Glomerular endothelial cell (primary cell): ENCODE measurements at places on chromosomes 6 and 20. TPM values are rescaled to one million over a fixed set of nuclear protein-coding genes. Genes with fewer than 3 reads are reported as not detected.

FOXS1 gene
- total RNA-seq = 0.82 and 1.6 TPM in 2 replicates

FRK gene
- 0.06 and 0.53 TPM in 2 replicates for total RNA-seq

SDCBP2 gene
- total RNA-seq = 3.2 and 4.4 TPM in 2 replicates

- peak; percentile 5 for DNase-seq
Measured at GRCh38 chr20:41411391-41411847, 44.8 kb upstream of the EMILIN3 start.

OXT gene
- total RNA-seq = not detected in 2 replicates

- no peak for DNase-seq
Measured at GRCh38 chr20:17108896-17109295, 117.9 kb upstream of the PCSK2 start.

LY6G6F gene
- total RNA-seq = not detected in 2 replicates

PAK5 gene
- not detected in 2 replicates for total RNA-seq

DNA sequence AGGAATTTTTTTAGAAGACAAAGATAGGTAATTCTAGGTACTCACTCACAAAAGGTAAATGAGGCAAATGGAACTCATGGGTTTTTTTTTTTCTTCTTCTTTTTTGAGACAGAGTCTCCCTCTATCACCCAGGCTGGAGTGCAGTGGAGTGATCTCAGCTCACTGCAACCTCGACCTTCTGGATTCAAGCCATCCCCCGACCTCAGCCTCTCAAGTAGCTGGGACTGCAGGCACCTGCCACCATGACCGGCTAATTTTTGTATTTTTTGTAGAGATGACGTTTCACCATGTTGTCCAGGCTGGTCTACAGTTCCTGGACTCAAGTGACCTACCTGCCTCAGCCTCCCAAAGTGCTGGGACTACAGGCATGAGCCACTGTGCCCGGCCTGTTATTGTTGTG is 126.1 kb downstream of the LRRC1 start:
- no peak for DNase-seq

- DNase-seq = no peak
Measured at GRCh38 chr6:27886073-27886472, 26.1 kb downstream of the OR2B2 start.

SNX21 gene
- 24.7 and 26.3 TPM in 2 replicates for total RNA-seq

SUN5 gene
- total RNA-seq = not detected in 2 replicates

RUNX2 gene
- total RNA-seq = 4.3 and 5.1 TPM in 2 replicates

MAS1L gene
- not detected in 2 replicates for total RNA-seq

SLC32A1 gene
- not detected in 2 replicates for total RNA-seq

GLP1R gene
- total RNA-seq = not detected in 2 replicates

- no peak for DNase-seq
Measured at GRCh38 chr6:37618916-37619590, 78.6 kb downstream of the MDGA1 start.

EXOC2 gene
- total RNA-seq = 36.5 and 40.4 TPM in 2 replicates

- no peak for DNase-seq
Measured at GRCh38 chr6:98828941-98829411, 5.4 kb upstream of the POU3F2 start.

GRCh38 chr6:106086814-106087175 is 659 bp downstream of the PRDM1 start:
- no peak for DNase-seq

SNX9 gene
- 59.4 and 72.3 TPM in 2 replicates for total RNA-seq

DNA sequence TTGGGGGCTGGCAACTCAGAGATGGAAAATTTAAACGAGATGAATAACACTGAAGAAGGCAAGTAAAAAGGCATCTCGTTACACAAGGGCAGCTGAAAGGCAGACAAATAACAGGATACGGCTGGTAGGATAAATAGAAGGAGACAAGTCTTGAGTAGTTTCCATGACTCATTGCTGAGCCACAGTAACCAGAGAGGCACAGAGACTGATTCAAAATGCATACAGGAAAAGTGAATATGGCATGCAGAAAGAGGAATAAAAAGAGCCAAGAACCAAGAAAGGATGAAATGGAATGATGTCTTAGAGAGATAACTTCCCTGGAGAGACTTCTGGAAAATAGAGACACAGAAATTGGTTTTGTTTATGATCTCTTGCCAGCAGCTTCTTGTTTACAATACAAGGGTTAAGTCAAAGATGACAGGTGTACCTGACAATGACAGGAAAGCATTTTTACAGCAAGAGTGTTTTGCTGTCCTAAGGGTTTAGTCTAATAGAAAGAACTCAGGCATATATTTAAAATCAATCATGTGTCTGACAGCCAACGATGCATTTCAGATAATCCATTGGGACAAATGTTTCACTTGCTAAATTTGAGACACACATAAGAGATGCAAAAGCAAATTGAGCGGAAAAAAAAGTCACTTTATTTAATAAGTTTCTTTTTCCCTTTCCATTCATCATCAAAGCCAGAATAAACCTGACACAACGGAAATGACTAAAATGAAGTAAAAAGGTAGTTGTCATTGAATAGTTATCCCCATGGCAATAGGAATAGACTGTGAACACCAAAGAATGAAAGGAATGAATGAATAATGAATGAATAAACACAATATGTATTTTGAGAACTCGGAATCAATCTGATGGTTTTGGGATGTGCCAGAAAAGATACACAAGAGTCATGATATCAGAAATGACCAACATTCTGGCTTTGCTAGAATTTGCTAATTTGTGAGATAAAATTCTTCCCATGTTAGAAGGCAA is 68.0 kb upstream of the KCNQ5 start:
- no peak for DNase-seq

DNA sequence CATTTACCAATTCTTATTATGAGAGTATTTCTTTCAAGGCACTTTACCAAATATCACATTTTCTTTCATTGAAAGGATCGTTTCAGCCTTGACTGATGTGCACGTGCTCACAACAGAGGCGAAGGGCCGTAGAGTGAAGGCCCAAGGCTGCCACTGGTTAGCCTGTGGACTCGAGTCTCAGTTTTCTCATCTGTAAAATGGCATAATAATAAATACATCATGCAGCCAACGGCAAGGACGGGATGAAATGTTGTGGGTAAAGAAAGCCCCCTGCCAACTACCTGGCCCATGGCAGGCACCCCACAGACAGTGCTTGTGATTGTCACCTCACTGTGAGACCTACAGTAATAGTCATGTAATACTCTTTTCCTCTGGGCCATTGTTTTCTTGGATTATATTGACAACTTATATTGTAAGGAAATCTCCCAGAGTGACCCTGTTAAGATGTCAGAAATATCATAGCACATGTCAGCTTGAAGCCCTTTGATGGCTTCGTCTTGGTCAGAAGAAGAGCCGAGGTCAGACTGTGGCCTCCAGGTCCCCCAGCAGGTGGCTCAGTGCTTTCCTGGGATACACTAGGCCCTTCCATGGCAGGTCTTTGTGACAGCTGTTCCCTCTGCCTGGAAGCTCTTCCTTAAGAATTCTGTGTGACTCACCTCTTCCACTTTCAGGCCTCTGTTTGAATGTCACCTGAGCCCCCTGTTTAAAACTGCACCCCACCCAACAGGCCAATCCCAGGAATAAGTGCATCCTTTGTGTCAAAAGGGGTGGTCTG is 36.3 kb downstream of the FAM50B start:
- DNase-seq = no peak

GRCh38 chr6:146856296-146856695 is 257.5 kb downstream of the ADGB start:
- DNase-seq = no peak

MUC21 gene
- total RNA-seq = not detected in 2 replicates

- no peak for DNase-seq
Measured at GRCh38 chr6:84769306-84769705, 4.9 kb upstream of the TBX18 start.

FAM184A gene
- 0.34 and 0.76 TPM in 2 replicates for total RNA-seq

GRCh38 chr20:36315545-36316351 is 9.6 kb downstream of the DLGAP4 start:
- no peak for DNase-seq

BPIFB4 gene
- total RNA-seq = not detected in 2 replicates

GRCh38 chr6:101926149-101926925 is 532.8 kb downstream of the GRIK2 start:
- no peak for DNase-seq

- DNase-seq = no peak
Measured at GRCh38 chr6:148689168-148689567, 57.7 kb upstream of the UST start.

PDE7B gene
- total RNA-seq = 17.0 and 37.7 TPM in 2 replicates

DNA sequence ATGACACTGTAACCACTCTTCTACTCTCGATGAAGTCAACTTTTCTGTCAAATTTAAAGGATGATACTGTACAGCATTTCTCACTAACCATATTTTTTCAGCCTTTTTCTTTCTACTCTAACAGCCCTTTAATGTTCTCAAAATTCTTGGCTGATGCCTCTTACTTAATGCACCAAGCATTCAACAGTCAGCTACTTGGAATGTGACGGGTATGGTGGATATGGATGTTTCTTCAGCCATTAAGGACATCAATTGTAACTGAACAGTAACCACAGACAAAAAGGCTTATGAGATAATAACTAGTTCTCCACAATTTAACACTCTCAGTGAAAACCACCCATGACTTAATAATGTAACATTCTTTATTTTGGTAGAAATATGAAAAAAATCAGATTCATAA is 467.2 kb upstream of the ZNF337 start:
- DNase-seq = no peak

DNA sequence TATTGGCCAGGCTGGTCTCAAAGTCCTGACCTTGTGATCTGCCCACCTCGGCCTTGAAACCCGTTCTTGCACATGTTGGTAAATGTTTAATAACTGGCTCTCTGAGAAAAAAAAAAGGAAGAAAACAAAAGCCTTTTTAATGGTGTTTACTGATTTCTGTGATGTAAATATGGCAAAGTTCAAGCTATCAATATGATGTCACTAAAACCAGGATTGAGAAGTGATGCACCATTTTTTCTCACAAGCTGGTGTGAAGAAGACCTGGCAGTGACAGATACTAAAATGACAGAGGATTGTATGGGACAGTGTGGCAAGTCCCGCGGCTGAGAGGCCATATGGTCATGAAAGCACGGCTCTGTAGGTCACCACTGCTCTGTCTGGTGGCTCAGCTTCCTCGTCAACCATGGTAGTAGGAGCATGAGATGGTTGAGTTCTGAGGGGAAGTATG is 196.3 kb upstream of the SUPT3H start:
- DNase-seq = no peak

MUC22 gene
- not detected in 2 replicates for total RNA-seq

GRCh38 chr6:105733556-105734162 is 330.8 kb upstream of the PREP start:
- peak; percentile 12 for DNase-seq

DNA sequence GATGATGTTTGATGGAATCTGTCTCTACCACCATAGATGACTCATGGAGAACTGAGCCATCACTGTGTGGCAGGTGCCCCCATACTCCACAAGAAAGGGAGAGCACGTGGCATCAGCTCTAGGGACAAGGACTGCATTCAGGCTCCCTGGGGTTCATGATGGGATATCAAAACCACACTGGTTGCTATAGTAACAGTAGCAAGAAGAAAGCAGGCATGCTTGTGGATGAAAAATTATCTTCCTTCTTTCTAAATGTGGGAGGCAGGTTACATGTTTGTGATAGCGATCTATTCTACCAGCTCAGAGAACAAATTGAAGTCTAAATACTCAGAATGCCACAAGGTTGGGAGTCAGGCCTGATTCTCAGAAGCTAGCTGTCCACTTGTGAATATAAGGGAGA is 224.2 kb downstream of the ARHGAP18 start:
- DNase-seq = no peak

DNA sequence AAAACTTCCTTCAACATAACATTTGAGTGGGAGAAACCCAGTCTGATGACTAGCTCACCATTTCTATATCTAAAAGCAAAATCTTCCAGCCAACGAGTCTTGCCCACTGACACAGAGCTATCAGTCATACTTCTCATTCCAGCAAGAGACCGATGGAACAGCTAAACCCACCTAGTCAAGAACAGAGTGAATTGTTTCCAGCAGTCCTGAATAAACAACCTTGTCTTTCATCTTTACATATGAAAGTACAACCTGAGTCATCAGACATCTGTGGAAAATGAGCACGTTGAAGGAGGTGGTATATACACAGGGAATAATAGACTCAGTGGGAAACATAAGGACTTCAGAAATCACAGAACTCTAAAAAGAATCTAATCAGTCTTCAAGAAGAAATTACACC is 23.8 kb downstream of the NRSN1 start:
- DNase-seq = no peak

GRCh38 chr20:22577515-22578220 is 6.7 kb downstream of the FOXA2 start:
- DNase-seq = no peak

DNA sequence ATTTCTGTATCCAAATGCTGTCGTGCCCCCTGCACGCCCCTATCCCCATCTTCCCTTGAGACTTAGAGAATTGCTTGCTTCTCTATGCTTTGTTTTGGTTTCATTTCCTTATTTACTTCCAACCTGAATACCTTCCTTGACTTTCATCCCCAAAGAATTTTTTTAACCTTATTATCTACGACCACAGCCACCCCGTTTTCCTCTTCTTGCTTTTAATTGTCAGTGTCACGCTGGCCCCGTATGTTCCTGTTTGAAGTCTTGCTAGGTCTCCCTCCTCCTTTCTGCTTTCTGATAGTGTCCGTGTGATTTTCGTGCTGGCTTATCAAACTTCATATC is 40.1 kb downstream of the RNF217 start:
- no peak for DNase-seq

GRCh38 chr20:32547753-32548034 is 37.4 kb downstream of the NOL4L start:
- no peak for DNase-seq

DNA sequence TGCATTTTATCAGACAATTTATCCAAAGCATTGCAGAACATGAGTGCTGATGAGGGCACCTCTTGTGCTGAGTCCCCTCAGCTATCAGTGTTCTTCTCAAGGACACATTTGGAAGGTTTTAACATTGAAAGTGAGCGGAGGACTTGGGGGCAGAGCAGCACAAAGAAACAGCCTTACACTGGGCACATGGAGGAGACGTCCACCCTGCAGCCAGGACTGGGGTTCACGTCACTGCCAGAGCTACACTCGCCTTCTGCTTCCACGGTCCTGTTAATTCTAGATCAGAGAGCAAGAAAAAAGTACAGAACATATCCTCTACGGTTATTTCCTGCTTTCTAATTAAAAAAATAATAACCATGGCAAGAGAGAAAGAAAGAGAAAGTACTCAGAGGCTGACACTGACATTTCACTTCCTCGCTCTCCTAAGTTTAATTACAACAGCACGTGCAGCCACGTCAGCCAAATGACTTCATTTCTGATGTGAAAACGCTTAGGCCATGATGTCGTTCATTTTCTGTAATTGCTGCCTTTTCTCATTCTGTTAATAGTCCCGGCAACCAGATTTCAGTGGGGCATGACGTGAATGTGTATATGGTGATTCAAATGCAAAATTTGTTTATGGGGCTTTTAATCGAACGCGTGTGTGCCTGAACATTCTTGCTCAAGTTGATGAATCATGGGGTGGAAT is 5.1 kb downstream of the PRND start:
- DNase-seq = no peak

- DNase-seq = no peak
Measured at GRCh38 chr6:143803769-143804568, 39.2 kb upstream of the LTV1 start.

VNN1 gene
- total RNA-seq = 0.06 and 0.19 TPM in 2 replicates

GPX5 gene
- total RNA-seq = not detected in 2 replicates

GRCh38 chr20:63968928-63969760 is 586 bp downstream of the ZNF512B start:
- DNase-seq = no peak

- DNase-seq = no peak
Measured at GRCh38 chr6:156925718-156926607, 148.8 kb downstream of the ARID1B start.

- DNase-seq = peak; percentile 68
Measured at GRCh38 chr20:51456511-51457509, 85.7 kb downstream of the NFATC2 start.

GRCh38 chr6:43287717-43288679 is 10.1 kb upstream of the SLC22A7 start:
- DNase-seq = no peak

- DNase-seq = no peak
Measured at GRCh38 chr20:33784225-33784624, 26.9 kb upstream of the CHMP4B start.
